ENCODE measurements at places on chromosomes 2 and 18.

DNA sequence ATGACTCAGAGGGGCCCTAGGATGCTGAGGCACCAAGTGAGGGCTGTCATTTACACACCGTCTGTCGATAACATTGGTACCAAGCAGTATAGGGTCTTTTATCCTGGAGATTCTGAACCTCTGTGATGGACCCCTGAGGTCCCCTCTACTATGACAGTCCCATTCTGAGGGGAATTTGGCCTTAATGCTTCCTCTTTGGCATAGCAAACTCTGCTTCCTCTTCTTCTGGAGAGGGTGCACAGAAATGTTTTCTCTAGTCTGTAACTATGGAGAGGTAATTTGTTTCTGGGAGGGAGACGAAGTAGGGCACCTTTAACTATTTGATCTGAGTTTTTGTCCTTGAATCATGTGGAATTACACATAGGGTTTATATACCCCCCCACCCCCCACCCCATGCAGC is 44.8 kb downstream of the INPP4A start:
- no peak for DNase-seq

DNA sequence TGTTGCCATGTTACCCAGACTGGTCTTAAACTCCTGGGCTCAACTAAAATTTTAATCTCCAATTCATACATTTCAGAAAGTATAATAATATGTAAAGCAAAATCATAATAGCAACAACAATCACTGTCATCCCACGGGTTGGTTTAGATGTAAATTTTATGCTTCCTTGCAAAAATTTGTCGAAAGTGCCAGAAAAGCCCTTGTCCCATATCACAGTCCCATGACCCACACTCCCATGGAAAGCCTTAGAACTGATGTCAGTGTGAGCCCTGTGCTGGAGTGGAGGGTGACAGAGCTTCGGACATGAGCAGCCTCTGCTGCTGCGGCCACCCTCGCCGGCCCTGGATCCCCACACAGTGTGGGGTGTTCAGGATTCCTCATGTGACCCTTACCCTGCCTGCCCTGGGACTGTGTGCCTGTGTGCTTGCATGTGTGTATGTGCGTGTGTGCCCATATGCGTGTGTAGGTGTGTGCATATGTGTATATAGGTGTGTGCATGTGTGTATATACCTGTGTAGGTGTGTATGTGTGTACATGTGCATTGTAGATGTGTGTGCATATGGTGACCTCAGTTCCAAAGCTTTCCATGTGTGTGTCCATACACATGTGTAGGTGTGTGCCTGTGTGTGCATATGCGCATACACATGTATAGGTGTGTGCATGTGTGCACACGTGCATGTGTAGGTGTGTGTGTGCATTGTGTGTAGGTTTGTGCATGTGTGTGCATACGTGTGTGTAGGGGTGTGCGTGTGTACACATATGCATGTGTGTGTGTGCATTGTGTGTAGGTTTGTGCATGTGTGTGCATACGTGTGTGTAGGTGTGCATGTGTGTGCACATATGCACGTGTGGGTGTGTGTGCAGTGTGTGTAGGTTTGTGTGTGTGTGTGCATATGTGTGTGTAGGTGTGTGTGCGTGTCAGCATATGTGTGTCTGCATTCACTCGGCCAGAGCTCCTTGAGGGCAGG is 65.1 kb downstream of the HPCAL1 start:
- no peak for DNase-seq

- DNase-seq = no peak
Observed at GRCh38 chr2:64273524-64274398, 129.5 kb upstream of the PELI1 start.

GRCh38 chr2:208363485-208363884 is 43.1 kb upstream of the PTH2R start:
- DNase-seq = no peak

GRCh38 chr2:23653326-23653725 is 268.3 kb downstream of the KLHL29 start:
- DNase-seq = no peak
